ENCODE measurements at places on chromosomes 5 and 9.

- no peak for DNase-seq
These were observed 458.6 kb downstream of the NR2F1-AS1 start for GRCh38 chr5:93122446-93122845.

- DNase-seq, result no peak
These were observed 228.2 kb upstream of the TYRP1 start for GRCh38 chr9:12464910-12465512.

- no peak for DNase-seq
These were observed 170.7 kb downstream of the TSSK1B start for GRCh38 chr5:113264046-113264445.

- DNase-seq, result no peak
These were observed 2.6 kb upstream of the SMIM23 start for GRCh38 chr5:171783051-171783450.

GRCh38 chr9:77827104-77827784 is 179.1 kb upstream of the GNA14 start:
- DNase-seq, result no peak

Measured in stimulated activated CD8-positive, alpha-beta memory T cell treated with anti-CD3 and anti-CD28 coated beads, Interleukin-4, amount 100 ng/mL, for 1 hour (primary cell).